ENCODE measurements at places on chromosomes 1 and 21.

GRCh38 chr1:227893949-227894721, 53.6 kb downstream of the WNT9A start:
- no peak for DNase-seq

- DNase-seq: no peak
Observed at GRCh38 chr1:151616505-151616849, 4.6 kb downstream of the SNX27 start.

DNA sequence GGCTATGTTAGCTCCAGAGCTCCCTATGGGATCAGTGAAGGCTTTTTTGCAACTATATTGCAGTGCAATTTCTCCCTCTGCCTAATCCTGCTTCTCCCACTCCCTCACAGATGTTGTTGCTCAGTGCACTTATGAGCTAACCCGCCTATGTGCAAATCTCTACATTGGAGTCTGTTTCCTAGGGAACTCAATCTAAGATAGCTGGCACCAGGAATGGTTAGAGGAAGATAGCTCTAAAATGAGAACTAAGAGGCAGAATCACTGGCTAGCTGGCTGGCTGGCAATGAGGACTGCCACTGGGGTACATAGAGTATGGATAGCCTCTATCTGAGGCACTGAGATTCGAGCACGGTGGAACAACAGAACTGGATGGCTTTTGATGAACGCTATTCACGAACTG, 39.5 kb downstream of the ADSS2 start:
- DNase-seq: no peak

DNA sequence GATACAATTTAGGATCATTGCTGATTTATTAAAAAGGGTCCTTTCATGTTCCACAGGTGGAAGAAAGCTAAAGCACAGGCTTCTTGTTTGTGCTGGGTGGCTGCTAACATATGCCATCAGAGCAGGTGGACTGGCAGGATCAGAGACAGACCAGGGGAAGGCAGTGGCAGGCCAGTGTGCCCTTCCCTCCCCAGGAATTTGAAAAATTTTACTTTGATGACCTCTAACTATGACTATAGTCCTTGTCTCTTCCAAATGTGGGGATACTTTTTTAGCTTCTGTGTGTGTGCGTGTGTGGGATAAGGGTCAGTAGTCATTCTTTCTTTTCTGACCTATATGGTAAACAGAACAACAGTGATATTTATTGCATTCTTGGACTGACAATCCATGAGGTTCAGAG, 49.9 kb downstream of the LHX9 start:
- DNase-seq: no peak

DNA sequence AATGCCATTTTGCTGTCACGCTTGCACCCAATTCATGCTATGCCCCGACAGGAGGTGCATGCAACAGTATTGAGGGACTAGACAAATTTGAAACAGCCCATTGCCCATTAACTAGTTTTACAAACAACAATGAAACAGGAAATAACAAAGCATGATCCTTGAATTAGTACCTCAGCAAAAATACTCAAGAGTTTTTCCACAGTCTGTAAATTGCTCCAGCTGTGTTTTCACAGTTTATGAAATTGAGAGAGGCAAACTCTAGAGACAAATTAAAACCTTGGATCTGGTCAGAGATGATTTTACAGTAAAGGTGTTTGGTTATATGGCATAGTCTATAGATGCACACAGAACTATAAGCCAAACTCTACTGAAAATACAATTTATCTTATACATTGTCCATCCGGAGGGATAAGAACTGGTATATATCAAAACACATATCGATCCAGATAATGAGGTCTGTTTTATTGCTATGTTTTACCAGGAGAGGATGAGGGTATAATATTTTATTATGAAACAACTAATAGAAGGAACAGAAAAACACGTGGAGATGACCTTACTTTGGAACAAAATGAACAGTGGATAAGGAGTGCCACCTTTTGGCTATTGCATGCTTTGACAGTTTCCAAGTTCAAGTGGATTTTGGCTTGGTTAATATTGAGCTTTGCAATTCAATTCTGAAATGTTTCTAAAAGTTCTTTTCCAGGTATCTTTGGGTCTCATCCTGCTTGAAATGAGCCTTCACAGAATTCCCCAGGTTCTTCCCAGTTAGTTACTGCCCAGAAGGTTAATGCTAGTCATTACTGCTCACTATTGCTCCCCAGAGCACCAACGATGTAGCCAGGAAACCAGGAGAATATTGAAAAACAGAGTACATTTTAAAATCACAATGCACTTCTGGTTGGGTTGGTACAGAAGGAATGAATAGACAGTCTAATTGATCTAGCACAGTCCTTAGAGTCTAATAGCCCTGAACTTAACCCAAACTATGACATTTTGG, 45.7 kb downstream of the ZC3H11B start:
- DNase-seq: peak; percentile 82

GRCh38 chr1:42533101-42533863, 70.2 kb downstream of the CCDC30 start:
- DNase-seq: no peak

DNA sequence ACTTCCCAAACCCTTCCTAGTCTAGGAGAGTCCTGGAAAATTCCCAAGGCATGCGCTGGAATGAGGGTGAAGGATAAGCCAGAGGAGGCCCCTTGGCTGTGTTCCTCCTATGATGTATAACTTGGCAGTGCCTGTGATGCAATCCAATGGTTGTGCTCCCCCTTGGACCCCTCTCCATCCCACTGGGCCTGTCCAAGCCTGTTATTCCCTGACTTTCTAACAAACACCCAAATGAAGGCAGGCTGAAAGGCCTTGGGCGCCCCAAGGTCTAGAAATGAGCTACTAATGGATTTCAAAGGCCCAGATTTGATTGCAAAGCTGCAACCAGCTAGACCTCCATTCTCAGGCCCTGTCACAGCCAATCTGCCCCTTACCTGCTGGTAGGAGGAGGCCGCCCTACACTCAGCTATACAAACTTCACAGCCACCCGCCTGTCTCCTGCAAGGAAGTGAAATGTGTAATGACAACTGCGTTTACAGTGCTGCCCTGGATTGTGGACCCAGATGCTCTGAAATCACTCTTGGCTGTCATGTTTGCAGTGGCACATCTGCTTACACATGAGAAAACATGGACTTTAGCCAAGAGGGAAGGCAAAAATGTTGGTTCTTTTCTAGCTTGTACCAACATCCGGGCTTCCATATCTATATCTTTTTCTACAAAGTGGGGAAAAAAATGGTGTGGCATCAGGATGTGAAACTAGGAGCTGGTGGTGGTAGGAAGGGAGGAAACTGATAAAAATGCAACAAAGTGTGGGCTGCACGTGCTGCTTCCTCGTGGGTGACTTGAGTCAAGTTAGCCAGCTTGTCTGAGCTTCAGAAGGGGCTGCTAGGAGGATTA, 130.4 kb downstream of the TRABD2B start:
- DNase-seq: no peak

DNA sequence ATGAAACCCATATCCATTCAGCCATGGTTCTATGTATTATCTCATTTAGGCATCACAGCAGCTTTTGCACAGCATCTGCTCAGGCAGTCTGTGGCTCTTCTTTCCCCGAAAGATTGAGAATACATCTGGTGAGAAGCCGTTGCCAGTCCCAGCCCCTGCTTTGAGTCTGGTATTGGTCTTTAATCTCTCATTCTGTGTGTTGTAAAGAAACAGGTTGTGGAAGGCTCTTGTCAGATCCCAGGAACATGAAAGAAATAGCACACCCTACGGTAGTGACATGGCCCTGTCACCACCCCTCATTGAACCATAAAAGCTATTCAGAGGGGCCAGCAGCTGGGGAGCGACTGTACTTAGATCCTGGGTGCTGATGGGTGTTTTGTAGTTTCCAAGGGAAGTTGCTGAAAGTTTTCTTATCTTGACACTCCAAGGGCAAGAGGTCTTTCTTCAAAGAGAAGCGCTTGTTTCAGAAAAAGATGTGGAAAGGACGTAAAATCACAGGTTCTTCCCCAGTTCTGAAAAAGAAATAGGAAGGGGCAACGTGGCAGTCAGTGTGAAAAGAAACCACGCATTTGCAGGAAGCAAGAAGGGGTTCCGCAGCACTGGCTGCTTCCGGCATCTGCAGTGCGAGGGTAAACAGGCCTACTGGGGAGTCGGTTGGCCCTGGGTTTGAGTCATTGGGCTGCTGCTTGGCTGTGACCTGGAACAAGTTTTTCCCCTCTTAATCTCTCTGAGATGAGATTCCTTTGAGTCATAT, 145.0 kb downstream of the DHRS3 start:
- DNase-seq: no peak

DNA sequence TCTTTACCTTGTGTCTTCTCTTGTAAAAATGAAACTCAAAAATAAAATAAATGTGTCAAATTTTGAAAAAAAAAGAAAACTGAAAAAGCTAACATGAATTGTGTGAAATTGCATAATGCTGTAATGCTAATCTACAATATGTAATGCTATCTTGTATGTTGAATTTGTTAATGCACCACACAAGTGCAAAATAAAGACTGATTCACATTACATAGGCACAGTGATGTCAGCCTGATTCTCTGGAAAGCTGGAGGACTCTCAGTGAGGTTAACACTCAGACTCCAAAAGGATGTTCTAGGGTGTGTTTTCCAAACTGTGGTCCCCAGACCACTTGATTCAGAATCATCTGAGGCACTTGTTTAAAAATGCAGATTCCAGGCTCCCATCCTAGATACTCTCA, 25.6 kb downstream of the SYT11 start:
- no peak for DNase-seq
